ENCODE measurements at places on chromosomes 4 and X. TPM values are rescaled to one million over a fixed set of nuclear protein-coding genes. Genes with fewer than 3 reads are reported as not detected.

Gene ZFP92
- total RNA-seq, result 0.52 TPM

Gene RIBC1
- total RNA-seq, result 0.39 TPM

Gene PRDM5
- total RNA-seq, result 40.4 TPM

- DNase-seq, result no peak
Measured at GRCh38 chrX:46676399-46677356, 82.2 kb downstream of the SLC9A7 start.

Gene PAK3
- 5.0 TPM for total RNA-seq

Data from GM23338 (cell line).